ENCODE measurements at places on chromosomes 7 and 10. TPM values are rescaled to one million over a fixed set of nuclear protein-coding genes. Genes with fewer than 3 reads are reported as not detected.

Gene NKX1-2
- not detected for total RNA-seq

GRCh38 chr10:12513775-12514673 is 164.7 kb downstream of the CAMK1D start:
- no peak for DNase-seq

GRCh38 chr7:87129848-87130247 is 22.4 kb upstream of the DMTF1 start:
- no peak for DNase-seq

DNA sequence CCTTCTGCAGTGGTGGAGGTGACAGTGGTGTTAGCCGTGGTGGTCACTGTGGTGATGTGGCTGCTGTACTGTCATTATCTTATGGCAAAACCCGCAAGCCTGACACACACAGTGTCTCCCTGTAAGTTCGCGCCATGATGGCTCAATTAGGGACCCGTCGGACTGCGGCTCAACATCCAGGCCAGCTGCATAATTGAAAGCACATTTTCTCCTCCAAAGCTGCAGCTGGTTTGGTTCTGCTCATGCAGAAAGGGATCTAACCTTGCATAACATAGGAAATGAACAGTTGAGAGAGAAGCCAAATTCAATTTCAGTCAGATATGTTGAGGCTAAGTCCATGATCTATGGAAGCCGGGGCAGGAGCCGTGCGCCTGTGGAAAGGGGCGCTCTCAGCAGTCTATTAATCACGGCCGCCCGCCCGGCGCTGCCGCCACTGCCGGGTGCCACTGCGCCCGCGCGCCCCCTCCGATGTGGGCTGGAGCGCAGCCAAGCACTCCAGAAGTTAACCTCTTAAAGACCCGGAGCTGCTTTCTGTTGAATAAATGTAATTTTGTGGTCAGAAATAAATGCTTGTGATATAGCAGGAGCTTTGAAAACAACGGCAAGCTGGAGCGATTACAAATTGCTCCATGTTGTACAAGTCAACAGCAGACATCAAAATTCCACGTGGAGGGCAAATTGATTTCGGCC is 227.7 kb downstream of the CUX1 start:
- peak; percentile 75 for DNase-seq

DNA sequence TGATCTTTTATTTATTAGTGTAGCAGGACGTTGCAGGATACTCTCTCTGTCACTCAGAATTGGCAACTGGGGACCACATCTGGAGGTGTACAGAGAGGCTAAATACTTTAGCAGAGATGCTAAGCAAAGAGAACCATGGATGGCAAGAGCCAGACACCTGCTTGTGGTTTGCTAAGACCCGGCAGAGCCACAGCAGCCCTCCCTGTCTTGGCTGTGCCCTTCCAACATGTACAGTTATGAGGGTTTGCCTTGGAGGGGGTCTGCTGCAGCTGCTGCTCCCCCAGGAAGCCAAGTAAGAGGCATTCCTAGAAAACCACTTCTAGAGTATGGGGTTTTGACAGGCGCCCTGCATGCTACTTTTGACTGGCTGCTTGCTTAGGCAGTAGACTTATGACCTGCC is 5.1 kb downstream of the NPVF start:
- DNase-seq, result no peak

- DNase-seq, result no peak
These were observed 147.6 kb downstream of the POLR1F start for GRCh38 chr7:19561121-19561805.

DNA sequence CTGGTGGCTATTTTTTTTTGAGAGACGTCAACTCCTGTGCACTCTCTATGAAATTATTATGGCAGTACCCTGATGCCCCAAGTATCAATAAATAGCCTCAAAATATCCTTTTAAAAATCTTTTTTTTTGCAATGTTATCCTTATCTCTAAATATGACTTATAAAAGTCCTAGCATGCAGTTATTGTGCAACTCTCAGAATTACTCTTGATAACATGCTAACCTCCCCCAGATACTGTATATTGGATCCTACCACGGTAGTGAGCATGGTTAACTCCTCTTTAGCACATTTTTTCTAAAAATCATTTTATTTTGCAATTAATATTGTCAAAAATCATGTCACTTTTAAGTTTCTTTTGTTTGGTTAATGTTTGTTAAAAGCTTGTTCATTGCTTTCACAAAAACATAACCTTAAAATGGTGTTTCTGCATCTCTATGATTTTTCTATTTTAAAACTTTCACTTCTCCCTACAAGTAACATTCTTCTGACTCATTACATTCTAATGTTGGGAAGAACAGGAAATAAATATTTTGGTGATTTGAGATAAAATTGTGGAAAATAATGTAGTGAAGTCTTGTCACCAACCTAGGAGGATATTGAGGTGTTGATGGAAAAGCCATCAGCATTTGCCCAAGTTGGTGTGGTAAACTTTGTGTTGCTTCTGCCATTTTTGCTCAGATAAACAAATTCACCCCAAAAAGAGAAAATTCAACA is 42.1 kb upstream of the ADRA2A start:
- no peak for DNase-seq

DNA sequence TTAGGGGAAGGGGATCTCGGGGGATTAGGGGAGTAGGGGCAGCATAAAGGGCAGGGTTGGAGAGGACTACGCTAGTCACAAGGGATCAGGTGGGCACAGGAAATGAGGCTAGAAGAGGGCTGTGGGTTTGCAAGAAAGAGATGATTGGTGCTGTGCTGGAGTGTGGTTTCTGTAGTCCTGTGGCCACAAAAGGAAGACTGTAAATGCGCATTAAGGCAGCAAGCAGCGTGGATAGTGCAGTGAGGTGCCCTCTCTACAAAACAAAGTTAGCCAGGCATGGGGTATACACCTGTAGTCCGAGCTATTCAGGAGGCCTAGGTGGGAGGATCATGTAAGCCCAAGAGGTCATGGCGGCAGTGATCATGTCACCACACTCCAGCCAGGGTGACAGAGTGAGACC is 212.1 kb downstream of the MLLT10 start:
- DNase-seq, result no peak

- no peak for DNase-seq
These were observed 125.2 kb upstream of the STEAP4 start for GRCh38 chr7:88431882-88432281.

DNA sequence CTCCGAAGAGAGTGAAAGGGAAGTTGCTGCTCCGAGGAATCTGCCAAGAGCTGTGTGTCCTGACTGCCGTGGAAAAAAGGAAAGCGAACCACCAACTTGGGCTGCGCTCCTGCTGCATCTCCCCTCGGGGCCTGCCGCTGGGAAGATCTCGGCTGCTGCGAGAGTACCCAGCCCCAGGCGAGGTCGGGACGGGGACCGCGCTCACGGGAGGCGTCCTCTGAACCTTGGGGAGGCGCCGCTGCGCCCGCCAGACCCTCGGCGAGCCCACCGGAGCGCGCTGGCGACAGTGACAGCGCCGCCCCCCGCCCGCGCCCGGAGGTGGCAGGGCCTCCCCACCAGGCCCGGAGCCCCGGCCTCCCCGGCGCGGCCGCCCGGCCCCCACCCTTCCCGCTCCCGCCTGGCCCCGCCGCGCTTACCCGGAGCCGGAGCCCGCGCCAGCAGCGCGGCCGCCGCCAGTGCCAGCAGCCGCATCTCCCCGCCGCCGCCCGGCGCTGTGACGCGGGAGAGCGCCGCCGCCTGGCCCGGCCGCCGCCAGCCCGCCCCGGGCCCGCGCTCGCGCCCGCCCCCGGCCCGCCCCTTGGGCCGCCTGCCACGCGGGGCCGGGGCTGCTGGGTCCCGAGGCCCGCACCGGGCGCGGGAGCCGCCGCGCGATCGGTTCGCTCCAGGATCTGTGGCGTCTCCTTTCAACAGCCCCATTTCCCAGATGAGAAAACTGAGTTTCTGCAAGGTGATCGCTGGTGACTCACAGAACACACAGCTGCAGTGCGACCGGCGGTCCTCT is at the start of gene VSTM4:
TSS of gene VSTM4 (minus strand) at position 508 of the 781 bp plus-strand sequence. CDS start at position 471, 37 bp downstream.
- peak; percentile 72 for DNase-seq

- no peak for DNase-seq
These were observed 122.0 kb upstream of the HABP2 start for GRCh38 chr10:113430634-113431397.

GRCh38 chr7:16929146-16929762 is 47.5 kb upstream of the AGR3 start:
- DNase-seq, result no peak

Data from Right ventricle myocardium inferior (tissue), 1 donor.